NCI-H69 (cell line): ENCODE measurements at places on chromosomes 11 and 22.

- no peak for DNase-seq
These were observed 52.8 kb downstream of the ENDOD1 start for GRCh38 chr11:95142431-95142830.

- DNase-seq = no peak
These were observed 96.9 kb downstream of the MORC2 start for GRCh38 chr22:30871391-30872284.

- no peak for DNase-seq
These were observed 10.9 kb upstream of the CCND1 start for GRCh38 chr11:69630017-69630416.

DNA sequence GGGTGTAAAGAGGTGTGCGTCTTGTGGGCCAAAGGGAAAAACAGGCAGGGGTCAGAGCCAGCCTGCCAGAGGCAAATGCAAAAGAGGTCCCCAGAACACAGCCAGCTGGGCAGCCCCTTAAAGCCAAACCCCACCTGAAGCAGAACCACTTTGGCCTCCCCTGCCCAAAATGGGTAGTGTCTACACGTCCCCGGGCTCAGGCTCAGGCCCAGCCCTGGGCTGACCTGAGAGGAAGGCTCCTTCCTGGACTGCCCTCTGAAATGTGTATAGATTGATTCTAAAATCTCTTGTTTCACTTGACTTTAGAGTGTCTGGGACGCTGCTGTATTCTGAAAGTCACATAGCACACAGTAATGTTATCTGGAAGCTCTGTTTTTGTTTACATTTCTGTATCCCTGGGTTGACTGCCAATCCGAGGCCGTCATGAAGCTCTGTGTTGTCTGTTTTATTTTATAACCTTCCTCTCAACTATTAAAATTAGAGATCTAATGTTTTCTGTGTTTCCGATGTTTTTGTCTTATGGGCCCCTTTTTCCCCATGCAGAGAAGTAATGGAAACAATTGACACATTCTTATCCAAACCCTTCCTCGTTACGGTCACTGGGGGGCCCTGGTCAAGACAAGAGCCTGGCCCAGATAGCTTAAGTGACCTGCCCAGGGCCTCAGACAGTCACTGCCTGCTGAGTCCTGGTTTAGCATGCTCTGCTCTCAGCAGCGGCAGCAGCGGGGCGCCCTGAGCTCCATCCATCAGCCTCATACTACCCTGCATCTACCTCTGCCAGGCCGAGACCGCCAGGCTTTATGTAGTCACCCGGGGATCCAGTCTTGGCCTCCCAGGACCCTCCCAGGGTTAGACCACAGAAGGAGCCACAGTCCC lies 10.1 kb downstream of the OVOL1 start:
- no peak for DNase-seq

DNA sequence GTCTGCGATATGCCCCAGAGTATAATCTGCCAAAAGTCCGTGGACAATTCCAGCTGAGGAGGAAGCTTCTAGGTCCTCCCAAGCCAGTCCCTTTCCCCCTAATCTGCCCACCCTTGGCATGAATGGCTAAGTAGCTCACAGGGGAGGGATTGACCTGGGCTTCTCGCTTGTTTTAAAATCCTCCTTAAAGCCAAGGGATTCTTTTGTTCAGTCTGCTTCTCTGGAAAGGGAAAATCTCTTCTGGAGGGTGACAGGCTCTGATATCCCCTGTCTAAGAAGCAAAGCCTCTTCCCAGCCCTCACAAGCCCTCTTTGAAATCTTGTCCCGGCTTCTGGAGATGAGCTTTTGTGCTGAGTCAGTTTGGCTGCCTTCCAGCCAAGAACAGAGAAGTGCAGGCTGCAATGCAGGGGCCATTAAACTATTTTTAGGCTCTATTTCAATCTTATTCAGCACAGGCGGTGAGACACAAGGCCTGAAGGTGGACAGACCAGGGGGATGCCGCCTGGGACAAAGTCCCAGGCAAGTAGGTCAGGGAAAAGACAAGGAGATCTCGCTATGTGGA lies 23.9 kb downstream of the NEFH start:
- DNase-seq = no peak

GRCh38 chr11:60785806-60786361 lies 751 bp downstream of the MS4A10 start:
- DNase-seq = no peak

DNA sequence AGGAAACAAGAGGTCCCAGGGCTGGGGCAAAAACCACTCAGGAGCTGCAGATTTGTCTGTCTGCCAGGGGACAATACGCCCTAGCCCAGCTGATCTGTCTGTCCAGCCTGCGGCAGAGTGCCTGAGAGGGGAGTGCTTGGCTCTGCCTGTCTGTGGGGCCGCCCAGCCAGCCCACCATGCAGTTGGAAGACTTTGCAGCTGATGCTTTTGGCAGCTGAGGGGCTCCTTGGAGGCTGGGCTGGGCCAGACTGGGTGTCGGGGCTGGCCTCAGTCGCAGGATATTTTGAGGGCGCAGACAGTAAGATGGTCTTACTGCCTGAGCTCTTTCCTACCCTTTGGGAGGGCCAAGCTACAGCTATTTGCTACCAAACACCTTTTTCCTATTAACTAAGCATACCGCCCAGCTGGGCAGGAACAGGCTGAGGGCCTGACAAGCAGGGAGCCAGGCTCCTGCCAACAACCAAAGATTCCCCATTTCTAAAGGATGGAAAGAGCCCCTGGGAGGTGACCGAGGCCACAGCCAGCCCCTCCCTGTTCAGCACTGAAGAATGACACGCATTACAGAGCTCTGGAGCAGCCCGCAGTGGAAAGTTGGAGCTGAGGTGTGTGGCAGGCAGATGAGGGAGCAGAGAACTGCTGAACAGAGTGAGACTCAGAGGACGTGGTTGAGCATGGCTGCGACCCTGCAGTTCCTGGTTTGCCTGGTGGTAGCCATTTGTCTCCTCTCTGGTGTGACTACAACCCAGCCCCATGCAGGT lies at the start of gene FAM180B:
Gene FAM180B, plus strand, starts transcription at position 581 of the 758 bp plus-strand sequence. Its CDS starts 91 bp downstream, at position 672.
- DNase-seq = no peak
